Activated CD8-positive, alpha-beta memory T cell treated with anti-CD3 and anti-CD28 coated beads for 4 hours (primary cell): ENCODE measurements at places on chromosomes 1 and 21.

DNA sequence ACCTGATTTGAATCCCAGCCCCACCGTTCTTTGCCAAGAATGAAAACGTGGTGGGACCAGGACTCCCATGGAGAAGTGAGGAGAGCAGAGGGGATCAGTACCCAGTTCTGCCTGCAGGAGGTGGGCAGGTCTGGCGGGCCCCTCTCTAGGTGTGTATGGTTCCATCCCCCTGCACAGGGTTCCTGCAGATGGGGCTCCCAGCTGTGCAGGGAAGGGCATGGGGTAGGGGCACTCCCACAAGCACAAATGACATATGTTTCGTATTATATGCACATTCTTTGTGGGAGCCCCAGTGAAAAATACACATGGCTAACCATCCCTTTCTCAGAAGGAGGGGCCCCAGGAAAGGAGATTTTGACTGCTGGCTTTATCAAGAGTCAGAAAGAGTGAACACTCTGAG, 144.6 kb downstream of the PLPP3 start:
- DNase-seq = no peak

- DNase-seq = no peak
These were observed 497.1 kb downstream of the PTPRC start for GRCh38 chr1:199135901-199136300.

DNA sequence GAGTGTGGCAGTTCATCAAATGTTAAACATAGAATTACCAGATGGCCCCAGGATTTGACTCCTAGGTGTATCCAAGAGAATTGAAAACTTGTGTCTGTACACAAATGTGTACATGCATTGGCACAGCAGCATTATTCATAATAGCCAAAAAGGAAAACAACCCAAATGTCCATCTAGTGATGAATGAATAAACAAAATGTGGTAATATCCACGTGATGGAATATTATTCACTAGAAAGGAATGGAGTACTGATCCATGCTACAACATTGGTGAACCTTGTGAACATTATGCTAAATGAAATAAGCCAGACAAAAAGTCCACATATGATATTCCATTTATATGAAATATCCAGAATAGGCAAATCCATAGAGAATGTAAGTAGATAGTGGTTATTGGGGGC, 77.7 kb downstream of the RAVER2 start:
- DNase-seq = no peak

- DNase-seq = no peak
These were observed 140.8 kb downstream of the FMN2 start for GRCh38 chr1:240232530-240232929.

GRCh38 chr1:157199421-157199755, 61.2 kb upstream of the ETV3 start:
- DNase-seq = no peak
